ENCODE measurements at places on chromosomes 2 and 18. TPM values are rescaled to one million over a fixed set of nuclear protein-coding genes. Genes with fewer than 3 reads are reported as not detected.

GRCh38 chr2:143548032-143548431, 418.8 kb downstream of the ARHGAP15 start:
- DNase-seq, result no peak

DNA sequence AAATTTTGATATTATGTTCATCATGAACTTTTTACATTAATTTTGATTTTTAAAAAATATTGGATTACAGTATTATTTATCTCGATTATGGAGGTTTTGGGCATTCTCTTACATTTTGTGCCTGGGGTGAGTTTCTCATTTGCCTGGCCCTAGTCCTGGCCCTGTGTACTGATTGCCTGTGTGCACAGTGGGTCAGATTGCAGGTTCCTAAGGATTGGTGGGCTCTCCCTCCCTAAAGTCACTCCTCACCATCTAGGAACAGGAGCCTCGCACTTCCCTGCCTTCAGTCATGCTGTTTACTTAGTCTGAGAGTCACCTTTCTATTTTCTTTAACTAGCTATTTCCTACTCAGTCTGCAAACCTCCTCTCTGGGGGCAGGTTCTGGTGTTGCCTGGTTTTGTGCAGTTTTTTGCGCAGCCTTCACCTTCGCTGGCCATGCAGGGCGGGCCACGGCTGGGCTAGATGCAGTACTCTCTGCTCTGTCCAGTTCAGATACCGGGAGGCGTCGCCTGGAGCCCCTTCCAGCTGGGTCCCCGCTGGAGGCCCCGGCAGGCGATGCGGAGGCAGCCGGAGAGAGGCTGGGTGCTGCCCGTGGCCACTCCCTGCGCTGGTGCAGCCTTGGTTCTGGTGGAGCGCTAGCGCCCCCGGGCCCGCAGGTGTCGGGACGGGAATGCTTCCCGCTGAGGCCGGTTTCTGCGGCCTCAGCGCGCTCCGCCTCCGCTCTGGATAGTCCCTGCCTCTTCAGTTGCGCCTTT, 23.3 kb upstream of the MC5R start:
- no peak for DNase-seq

GRCh38 chr2:72925328-72925943, 8.1 kb downstream of the EMX1 start:
- no peak for DNase-seq

DNA sequence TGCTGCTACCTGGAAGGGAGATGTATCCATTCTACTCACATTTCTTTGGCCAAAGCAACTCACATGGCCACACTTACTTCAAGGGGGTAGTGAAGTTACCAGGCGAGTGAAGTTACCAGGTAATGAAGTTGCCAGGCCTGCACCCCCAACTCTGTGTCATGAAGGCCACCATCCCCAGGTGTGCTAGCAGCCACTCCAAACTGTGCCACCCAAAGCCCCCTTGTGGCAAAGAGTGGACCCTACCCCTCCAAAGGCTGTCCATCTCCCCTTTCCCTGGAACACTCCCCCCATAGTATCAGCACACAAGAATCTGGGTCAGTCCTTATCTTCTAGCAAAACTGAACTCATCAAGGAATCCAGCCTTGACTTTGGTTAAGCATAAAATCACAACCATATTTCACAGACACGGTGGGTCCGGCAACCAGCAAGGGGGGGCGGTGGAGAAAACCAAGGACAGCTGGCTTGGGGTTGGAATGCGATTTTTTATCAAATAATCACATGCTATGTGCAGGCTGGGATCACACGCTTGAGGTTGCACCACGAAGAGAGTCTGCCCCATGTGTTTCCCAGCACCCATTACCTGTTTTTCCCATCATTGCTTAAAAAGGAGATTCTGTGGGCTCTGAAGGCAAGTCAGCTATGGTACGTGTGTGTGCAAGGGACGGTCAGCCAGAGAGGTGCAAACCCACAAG, 60.9 kb downstream of the ZFP36L2 start:
- no peak for DNase-seq

DNA sequence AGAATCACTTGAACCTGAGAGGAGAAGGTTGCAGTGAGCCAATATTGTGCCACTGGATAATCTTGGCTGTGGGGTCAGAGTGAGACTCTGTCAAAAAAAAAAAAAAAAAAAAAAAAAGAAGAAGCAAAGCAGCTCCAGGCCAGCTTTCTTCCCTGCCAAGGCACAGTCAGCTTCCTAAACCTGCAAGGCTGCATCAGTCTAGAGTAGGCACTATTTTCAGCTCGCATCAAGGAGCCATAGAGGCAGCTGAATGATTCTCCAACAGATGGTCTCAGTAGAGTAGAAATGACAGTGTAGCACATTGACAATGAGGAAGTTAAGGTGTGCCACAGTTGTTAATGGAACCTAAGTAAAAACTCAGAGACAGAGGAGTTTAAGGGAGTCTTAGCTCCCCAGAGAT, 35.6 kb downstream of the BMP10 start:
- DNase-seq, result no peak

GRCh38 chr18:57668021-57668420, 46.4 kb upstream of the NARS1 start:
- DNase-seq, result no peak

DNA sequence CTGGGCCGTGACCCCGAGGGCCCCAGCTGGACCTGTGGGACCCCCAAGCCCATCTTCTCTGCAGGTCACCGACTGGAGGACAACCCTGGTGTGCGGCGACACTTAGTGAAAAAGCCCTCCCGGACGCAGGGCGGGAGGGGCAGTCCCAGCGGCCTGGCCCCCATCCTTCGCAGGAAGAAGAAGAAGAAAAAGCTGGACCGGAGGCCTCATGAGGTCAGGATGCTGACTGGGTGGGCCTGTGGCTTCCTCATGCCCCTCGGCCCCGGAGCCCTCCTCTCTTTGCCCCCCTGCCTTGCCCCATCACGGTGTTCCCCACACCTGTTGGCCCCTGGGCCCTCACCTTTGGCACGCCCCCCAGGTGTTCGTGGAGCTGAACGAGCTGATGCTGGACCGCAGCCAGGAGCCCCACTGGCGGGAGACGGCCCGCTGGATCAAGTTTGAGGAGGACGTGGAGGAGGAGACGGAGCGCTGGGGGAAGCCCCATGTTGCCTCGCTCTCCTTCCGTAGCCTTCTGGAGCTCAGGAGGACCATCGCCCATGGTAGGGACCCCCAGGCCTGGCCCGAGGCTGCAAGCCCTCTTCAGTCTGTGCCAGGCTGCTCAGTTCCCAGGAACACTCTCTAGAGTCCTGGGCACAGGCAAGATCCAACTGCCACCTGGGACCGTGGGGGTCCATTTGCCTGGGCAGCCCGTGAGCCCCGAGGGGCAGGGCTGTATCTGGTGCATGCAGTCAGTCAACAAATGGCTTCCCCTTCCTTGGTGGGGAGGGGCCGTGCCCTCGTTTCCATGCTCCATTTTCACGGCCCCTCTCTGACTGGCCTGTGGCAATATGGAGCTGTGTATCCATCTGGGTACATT, 4.7 kb downstream of the SLC4A3 start:
- DNase-seq, result no peak

DNA sequence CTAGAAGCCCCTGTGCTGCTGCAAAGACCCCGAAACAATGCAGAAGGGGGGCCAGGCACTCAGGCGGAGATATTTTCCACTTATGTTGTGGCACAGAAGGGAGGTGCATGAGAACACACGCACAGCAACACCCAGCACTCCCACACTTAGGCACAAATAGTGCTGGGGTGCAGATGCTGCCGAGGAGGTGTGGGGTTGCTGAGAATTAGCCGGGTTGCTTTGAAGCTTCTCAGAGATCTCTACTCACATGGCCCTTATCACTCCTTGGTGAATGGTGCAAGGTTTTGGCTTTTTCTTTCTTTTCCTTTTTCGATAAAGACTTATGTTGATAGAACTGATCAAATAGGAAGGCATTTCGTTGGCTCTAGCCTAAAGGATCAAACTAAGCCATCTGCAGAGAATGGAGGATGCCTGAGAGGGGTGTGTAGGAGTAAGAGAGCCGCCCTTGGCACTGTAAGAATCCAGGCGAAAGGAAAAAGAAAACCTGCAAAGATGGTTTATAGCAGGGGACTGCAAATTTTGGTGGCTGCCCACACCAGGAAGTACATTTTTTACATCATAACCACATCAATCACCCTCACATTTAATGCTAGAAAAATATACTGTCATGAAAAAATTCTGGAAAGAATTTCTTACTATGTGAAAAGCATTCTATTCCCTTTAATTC, 27.9 kb upstream of the FHL2 start:
- DNase-seq, result no peak

DNA sequence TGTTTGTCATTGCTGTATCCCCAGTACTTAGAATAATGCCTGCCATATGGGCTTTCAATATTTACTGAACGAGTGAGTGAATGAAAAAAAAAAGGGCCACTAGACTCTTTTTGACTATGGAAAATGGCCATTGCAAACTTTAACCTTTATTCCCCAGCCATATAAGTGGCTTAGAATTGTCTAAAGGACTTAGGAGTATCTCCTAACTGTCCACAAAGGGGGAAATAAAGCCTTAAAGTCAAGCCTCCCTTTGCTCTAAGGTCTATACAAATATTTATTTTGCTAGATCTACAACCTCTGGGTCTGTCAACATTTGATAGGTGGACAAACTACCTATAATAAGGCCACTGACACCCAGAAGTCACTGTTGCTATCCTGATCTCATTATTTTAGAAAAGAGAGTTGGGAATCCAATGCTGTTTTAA, 25.7 kb downstream of the UPP2 start:
- no peak for DNase-seq

DNA sequence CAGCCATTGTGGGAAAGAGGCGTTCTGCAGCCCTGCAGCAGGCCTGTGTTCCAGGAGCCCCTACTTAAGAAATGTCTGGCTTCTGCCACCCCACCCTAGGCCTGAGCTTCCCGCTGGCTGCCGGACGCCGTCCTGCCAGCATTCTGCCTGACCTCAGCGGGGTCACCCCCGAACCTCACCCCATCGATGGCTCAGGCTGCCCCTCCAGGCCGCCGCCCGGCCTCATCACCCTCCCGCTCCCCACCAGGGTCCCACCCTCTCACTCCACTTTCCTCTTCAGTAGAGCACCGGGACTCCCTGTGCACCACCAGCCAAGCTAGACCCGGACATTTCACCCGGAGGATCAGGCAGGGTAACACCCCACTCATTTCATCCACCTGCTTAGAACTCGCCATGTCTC, 73.6 kb upstream of the SALL3 start:
- DNase-seq, result no peak

- no peak for DNase-seq
Measured at GRCh38 chr2:67834482-67834881, 228.3 kb downstream of the C1D start.

- DNase-seq, result no peak
Measured at GRCh38 chr18:23503963-23504344, 643 bp downstream of the RMC1 start.

- DNase-seq, result no peak
Measured at GRCh38 chr2:5975401-5975800, 283.2 kb downstream of the SOX11 start.

- DNase-seq, result no peak
Measured at GRCh38 chr2:80054346-80054675, 250.2 kb downstream of the LRRTM1 start.

DNA sequence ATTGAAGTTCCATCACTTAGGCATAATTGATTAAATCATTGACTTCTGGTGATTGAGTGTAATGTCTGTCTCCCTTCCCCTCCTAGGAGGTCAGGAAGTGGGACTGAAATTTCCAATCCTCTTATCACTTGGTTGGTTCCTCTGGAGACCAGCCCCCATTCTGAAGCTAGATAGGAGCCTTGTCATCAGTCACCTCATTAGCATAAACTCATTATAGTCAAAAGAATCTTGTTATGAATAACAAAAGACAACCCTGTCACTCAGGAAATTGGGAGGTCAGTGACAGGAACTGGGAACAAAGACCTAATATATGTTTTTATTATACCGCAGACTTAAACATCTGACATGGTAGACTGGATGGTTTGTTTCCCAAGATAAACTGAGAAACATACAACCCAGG, 60.7 kb upstream of the GAREM2 start:
- DNase-seq, result no peak

DNA sequence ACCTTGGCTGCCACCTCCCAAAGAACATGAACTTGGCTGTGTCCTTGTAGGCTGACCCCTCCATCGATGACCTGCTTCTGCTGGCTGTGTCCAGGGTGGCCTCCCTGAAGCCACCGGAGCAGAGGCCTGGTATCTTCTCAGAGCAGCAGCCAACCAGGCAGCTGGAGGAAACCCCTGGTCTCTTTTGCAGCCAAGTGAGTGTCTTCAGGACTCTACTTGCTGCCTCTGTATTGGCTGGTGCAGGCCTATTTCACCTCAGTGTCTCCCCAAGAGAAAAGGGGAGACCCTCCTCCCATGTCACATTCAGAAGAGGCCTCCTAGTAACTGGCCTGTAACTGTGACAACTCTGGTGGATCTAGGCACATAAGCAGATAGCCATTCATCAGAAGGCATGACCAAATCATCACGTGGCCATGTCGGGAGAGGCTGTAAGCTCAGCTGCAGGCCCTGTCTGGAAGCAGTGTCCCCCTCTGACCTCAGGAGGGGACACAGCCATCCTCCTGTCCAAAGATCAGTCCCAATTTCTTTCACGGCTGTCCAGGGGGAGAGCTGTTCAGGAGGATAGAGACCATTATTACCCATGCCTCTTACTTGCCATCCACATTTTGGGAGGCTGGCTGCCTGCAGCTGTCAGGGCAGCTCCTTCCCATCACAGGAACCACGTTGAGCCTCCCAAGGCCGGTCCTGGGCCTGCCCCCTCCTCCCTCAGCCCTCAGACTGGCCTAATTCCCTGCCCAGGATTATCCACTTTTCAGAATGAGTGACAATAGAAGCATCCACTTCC, 20.9 kb upstream of the ROCK2 start:
- DNase-seq, result no peak

- no peak for DNase-seq
Measured at GRCh38 chr2:148675708-148676107, 31.2 kb downstream of the EPC2 start.

DNA sequence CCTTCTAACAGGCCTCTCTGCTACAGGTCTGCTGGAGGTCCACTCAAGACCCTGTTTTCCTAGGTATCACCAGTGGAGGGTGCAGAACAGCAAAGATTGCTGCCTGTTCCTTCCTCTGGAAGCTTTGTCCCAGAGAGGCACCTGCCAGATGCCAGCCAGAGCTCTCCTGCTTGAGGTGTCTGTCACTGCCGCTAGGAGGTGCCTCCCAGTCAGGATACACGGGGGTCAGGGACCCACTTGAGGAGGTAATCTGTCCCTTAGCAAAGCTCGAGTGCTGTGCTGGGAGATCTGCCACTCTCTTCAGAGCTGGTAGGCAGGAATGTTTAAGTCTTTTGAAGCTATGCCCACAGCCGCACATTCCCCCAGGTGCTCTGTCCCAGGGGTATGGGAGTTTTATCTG, 140.6 kb downstream of the BAZ2B start:
- DNase-seq, result no peak

- no peak for DNase-seq
Measured at GRCh38 chr18:22813648-22814328, 119.3 kb upstream of the RBBP8 start.

The VWC2L gene
- not detected for total RNA-seq

The SLC14A1 gene
- 0.34 TPM for total RNA-seq

The RTP5 gene
- total RNA-seq, result not detected

The CRYGD gene
- total RNA-seq, result not detected

The KLHL30 gene
- total RNA-seq, result not detected

The AMER3 gene
- not detected for total RNA-seq

The CCDC141 gene
- total RNA-seq, result 0.06 TPM

The STK25 gene
- 285 TPM for total RNA-seq
